ENCODE measurements at places on chromosomes 7 and 10.

DNA sequence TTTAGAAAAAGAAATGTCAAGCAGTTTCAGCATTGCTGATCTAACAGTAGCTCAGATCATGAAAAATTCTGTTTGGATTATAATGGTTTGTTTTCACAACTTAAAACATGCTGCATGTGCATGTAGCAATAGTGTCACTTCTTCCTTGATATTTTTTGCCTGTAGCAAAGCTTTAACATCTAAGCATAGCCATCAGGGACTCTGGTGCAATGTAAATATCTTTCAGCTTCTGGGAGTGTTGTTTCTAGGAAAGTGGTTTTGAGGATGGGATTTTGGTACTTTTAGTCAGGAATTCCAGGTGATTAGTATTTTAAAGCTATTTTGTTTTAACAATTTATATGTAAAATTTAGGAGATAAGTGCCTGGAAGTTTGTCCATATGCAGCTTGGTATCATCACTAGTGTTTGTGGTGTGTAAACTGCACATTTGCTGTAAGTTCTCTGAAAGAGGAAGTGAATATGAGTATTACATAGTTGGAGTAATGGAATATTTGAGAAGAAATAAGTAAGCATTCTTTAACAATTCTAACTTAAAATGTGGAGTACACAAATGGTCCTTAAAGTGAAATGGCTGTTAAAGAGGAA, 1.9 kb downstream of the RSBN1L start:
- no peak for DNase-seq

DNA sequence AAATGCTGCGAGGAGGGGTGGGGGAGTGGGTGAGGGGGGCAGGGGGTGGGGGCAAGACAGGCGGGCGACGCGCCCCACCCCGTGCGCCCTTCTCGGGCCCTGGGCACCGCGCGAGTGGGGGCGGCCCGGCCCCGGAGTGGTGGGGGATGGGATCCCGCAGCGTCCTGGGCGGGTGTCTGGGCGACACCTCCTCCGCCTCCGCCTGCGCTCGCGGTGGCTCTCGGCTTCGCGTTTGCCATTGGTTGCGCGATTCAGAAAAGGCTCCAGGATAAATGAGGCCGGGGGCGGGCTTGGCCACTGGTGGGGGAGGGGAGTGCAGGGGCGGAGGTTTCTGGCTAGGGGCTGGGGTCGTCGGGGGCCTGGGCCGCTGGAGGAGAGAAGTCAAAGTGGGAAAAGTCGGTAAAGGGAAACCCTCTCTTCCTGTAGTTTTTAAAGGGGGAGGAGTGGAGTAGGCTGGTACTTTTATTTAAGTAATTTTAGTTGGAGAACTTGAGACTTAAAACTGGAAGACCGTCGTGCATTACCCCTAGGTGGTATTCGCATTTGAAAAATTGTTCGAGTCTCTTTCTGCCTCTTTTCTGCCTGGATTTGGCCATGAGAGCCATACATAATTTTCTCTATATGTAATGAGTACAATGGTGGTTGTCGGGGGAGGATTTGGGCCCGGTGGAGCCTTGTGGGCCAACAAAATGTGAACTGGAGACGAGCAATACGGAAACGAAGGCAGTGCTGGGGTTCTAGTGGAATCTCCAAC, 992 bp upstream of the IGF2BP3 start:
- peak; percentile 82 for DNase-seq

DNA sequence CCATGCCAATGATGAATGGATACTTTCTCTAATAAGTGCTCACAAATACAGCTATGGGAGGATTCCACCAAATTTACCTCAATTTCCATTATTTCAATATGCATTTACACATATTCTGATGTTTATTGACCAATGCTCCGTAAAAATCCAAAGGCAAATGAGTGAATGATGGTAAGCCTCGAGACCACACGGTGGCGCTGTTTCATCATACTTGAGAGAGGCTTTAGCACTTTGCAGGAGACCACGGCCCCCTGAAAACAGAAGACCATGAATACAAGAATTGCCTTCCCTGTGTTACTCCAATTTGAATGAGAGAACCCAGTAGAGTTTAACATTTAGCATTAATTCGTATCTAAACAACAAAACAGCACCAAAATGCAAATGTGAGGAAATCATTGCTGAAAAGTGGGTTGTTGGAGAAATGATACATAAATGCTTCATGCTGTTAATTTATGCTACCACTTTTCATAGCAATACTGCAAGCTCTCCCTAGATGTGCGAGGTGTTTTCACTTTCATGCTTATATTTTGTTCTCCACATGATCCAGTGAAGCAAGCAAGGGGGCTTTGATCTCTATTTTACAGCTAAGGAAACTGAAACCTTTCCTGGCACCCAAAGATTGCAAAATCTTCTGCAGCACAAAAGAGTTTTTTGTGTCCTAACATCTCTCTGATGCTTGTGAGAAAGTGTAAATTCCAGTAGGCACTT, 35.4 kb downstream of the TRIL start:
- peak; percentile 94 for DNase-seq

GRCh38 chr10:85786401-85786899, 580.1 kb downstream of the GRID1 start:
- DNase-seq: no peak

- DNase-seq: peak; percentile 4
Observed at GRCh38 chr7:27947586-27948278, 207.8 kb downstream of the TAX1BP1 start.

GRCh38 chr7:15515252-15515651, 46.6 kb downstream of the AGMO start:
- no peak for DNase-seq

DNA sequence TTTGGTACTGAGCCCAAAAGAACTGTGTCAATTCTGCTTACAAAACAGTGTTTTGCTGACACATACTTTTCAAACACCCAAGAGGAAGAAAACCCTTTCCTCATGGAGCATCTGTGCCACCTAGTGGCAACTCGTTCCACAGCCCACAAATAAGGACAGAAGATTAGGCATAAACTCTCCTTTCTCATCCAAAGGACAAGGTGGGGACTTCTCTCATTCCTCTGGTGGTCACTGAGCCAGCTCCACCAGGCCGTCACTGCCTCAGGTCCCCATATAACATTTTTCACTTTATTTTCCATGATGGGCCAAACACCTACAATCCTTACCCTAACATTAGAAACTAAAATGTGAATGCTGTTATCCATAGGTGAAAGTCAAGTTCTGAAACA, 76.9 kb downstream of the RNF216 start:
- peak; percentile 74 for DNase-seq

DNA sequence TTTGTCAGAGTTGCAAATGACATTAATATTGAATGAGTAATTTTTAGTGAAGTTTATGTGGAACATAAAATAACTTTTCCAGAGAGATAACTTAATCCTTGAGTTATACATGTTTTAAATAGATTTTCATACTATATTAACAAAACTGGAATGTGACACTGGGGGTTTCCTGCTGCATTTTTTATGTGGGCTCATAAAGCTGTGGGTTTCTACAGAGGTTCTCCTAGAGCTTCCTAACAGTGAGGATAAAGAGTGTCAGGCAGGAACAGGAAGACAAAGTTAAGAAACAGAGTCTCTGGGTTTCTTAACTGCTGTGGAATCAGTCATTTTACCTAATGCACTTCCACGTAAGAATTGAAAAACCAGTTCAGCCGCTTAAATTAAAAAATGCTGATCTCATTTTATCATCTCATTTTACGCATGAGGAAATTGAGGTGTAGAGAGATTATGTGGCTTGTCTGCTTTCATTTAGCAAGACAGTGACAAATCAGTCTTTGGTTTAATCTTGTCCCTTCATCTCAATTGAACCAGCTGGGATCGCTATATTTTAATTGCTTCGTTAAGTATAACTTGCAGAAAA, 5.0 kb downstream of the CD36 start:
- peak; percentile 76 for DNase-seq

DNA sequence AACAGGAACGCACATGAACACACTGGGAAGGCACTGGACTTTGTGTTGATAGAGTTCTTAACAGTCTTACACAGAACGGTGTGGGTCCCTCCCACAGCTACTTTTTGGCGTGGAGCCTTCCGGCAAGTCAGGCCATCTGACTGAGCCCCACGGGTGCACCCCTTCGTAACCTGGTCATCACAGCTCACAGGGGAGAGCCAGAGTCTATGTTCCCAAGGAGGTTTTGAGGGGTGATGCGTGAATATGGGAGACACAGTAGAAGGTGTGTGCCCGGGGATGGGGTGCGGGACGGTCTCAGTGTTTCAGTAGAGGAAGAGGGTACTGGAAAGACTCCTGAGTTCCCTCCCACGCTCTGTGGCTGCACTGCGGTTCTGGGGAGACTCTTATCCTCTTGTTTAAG, 291.7 kb downstream of the DNAJB6 start:
- DNase-seq: no peak

DNA sequence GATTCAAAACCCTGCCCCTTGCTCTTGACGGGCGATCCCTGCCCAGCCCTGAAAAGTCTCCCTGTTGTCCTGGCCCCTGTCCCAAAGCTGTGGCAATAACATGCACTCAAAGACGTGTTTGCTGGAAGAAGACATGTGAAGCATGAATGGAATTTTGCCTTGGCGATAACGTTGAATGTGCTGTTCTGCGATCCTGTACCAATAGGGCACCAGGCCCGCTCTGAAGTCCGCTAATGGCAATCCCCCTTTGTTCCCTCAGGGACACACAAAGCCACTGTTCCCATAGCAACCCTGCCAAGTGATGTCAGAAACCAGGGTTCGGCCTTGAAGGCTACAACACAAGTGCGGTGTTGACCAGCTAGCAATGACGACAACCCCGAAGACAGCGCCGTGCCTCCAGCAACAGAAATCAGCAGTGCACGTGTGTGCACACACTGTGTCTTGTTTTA, 284.6 kb downstream of the KLF6 start:
- DNase-seq: peak; percentile 99

GRCh38 chr10:98349508-98349922, 65.5 kb downstream of the PYROXD2 start:
- no peak for DNase-seq

DNA sequence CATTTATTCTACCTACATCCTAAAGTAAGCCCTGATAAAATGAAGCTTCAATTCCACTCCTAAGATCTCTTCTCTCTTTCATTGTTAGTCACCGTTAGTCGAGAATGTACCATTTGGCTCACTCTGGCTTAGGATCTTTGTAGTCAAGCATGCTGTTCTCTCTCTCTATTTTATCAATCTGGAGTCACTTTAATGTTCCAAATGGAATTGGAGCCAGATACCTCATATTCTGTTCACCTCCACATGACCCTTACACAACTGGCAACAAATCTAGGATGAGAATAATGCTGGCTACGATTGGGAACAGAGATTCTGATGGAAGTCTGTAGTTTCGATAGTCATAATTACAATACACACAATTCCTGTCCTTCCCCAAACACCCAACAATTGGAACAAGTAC, 213.7 kb downstream of the TWIST1 start:
- DNase-seq: no peak

DNA sequence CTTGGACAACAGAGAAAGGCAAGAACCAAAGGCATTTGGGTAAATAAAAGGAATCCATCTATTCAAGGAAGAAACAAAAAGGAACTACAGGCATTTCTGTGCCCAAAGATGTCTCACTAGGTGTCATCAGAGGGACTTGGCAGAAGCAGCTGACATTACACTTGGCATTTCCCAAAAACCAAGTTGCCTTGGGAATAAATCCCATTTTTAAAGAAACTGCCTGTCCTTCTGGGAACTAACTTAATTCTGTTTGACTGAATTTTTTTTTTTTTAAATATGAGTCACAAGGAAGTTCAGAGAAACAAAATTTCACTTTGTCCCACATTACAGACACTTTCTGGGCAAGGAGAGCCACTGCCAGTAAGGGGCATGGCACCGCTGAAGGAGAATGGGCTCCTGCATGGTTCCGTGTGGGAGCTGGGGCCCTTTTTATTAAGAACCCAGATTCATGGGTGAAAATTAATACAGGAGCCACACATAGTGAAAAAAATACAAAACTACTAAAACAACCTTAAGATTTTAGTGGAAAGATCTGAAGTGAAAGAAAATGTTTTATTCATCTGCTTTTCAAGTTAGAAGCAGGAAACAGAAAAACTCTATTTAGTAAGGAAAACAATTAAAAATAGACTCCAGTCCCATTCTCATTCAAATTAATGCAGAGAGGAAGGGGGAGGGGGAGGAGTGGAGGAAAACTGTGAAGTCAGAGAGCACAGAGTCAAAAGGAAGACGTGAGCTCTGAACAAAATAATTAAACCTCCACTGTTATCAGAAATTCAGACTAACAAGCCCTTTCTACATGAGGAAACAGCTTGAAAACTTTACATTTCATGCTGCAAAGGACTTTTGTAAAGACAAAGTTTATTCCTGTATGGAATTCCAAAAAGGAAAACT, 118.4 kb upstream of the PDLIM1 start:
- DNase-seq: peak; percentile 12

GRCh38 chr7:8205031-8205387, 57.0 kb downstream of the ICA1 start:
- DNase-seq: no peak

- DNase-seq: no peak
Observed at GRCh38 chr10:62475551-62475950, 101.4 kb downstream of the ZNF365 start.

DNA sequence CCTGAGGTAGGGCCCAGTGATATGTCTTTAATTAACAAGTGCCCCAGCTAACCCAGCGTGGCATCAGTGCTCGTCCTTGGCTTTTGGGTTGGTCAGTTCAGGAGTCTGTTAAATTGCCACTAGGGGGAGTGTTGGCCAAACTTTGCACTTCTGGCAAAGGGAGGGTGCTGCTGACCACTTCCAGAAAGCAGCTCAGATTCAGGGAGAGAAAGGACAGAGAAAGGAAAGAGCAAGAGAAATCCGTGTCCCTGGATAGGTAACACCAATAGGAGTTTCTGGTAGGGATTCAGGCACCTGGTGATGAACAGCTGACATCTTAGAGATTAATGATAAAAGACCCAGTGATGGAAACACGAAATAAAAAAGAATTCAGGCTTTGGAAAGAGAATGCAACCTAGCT, 243.1 kb upstream of the AOAH start:
- peak; percentile 61 for DNase-seq

DNA sequence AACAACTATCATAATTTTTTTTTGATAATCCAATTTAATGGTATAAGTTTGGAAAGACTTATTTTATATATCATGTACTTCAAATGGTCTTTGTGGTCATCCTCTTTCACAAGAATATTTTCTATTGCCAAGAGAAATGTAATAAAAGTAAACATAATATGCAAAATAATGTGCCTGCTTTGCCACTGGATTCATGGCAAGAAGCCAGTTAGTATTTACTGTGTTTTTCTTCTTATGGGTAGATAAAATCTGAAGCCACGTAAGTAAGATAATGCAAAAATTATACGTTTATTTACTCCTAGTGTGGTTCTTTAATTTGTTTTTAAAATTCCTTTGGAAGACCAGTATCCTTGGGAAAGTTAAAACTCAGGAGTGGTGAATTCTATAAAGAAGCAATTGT, 258.5 kb downstream of the ARL4A start:
- DNase-seq: no peak

GRCh38 chr7:95304990-95305389, 19.3 kb downstream of the PON1 start:
- DNase-seq: no peak

GRCh38 chr10:110349386-110349785, 44.7 kb upstream of the SMNDC1 start:
- DNase-seq: no peak

- DNase-seq: no peak
Observed at GRCh38 chr10:688312-689120, 952 bp downstream of the DIP2C start.
